Breast epithelium (tissue), 4 donors: ENCODE measurements at places on chromosomes 7 and 10. TPM values are rescaled to one million over a fixed set of nuclear protein-coding genes. Genes with fewer than 3 reads are reported as not detected.

DNA sequence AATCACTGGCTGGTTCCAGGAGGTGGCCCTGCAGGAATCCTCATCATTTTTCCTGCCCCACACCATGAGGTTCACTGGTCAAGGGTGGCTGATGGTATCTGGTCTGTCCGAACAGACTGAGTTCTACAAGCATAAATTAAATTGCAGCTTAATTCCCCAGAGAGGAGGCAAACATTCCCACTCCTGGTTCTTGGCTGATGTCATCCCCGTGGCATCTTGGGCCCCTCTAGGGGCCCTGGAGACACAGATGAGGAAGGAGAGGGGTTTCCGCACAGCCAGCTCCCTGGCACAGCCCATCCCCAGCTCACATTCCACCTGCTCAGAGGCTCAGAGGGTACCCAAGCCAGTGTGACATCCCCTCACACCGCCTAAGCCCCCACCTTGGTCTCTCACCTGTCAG is 5.3 kb upstream of the KLRG2 start:
- H3K4me1 ChIP-seq, result no peaks in the 10 kb centered on the region
- DNase-seq, result no peak
- no peak overlapping the region for H3K4me3 ChIP-seq
- no peaks in the 10 kb centered on the region for H3K27me3 ChIP-seq
- H3K36me3 ChIP-seq, result no peaks in the 10 kb centered on the region
- H3K27ac ChIP-seq, result no peak overlapping the region

GRCh38 chr10:124627866-124628675 is 116.1 kb downstream of the FAM53B start:
- H3K27me3 ChIP-seq, result no peaks in the 10 kb centered on the region
- DNase-seq, result no peak
- H3K4me3 ChIP-seq, result no peak overlapping the region
- no peaks in the 10 kb centered on the region for H3K36me3 ChIP-seq
- peaks cover 44% of the 10 kb centered on the region for H3K4me1 ChIP-seq

DNA sequence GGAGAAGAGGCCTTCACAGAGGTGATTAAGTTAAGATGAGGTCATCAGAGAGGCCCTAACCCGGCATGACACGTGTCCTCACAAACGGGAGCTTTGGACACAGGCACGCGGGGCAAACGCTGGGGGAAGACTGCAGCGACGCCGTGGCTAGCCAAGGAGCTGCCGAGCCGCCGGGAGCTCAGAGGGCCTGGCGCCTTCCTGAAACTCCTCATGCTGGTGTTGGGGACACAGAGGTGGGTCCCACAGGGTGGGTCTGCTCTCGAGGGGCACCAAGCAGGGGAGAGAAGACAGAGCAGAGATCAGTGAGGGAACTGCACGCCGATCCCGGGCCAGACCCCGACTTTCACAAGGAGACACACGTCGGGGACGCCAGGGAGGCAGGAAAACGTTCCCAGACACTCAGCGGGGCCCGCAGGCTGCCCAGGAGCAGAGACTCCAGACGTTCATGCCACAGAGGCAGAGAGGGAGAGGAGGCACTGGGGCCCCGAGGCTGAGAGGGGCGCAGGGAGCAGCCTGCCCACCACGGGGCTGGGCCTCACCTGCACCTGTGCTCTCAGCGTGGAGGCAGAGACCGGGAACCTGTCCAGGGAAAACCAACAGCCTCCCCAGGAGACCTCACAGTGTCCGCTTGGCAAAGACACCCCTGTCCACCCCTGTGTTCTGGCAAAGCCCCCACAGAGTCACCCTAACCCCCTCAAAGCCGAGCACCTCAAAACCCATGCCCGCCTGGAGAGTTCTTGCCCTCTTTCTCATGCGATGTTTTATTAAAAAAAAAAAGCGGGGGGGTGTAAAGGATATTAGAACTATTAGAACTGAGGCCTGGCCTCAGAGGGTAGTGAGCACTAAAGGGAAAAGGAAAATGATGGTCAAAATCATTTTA is 103.8 kb downstream of the PDGFA start:
- no peak overlapping the region for H3K4me3 ChIP-seq
- H3K36me3 ChIP-seq, result no peaks in the 10 kb centered on the region
- no peaks in the 10 kb centered on the region for H3K27me3 ChIP-seq

The DYDC2 gene
- total RNA-seq, result not detected

DNA sequence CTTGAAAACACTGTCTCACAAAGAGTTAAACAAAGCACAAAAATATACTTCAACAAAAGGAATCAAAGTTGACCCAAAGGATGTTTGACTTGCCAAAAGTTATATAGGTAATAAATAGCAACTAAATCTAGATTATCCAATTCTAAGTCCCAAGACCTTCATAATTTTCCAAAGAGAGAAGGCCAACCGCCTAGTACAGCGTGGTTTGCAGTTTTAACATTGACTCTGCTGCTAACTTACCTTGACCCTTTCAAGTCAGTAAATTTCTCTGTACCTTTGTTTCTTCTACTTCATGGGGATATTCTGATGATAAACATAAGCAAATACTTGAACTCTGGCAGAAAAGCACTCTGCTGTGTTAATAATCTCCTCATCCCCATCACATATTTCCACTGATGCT is 1.9 kb upstream of the GPR22 start:
- no peaks in the 10 kb centered on the region for H3K27me3 ChIP-seq
- H3K4me3 ChIP-seq, result no peak overlapping the region

The DLD gene
- 58.3 TPM for total RNA-seq
